ENCODE measurements at places on chromosomes 4 and X.

- DNase-seq = no peak
Observed at GRCh38 chr4:80265571-80266252, 752 bp upstream of the FGF5 start.

GRCh38 chr4:140740906-140741670 is 15.1 kb downstream of the TBC1D9 start:
- DNase-seq = no peak

- no peak for DNase-seq
Observed at GRCh38 chrX:152927858-152928760, 30.2 kb downstream of the ZNF185 start.

DNA sequence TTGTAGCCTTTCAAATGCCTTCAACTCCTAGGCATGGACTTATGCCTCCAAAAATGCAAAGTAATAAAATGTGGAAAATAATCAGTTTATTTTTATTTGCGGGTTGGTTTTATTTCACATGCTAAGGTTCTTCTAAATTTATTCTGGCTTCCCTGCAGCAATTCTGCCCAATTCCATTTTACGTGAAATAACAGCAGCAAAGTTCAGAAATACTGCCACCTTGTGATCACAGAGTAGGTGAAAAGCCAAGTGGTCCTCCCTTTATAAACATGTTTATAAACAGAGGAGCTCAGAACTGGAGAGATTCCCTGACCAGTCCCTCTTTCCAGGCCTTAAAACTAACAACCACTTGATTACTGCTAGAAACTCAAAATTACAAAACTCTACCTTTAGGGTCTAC is 14.7 kb upstream of the DCHS2 start:
- peak; percentile 28 for DNase-seq

GRCh38 chr4:18512718-18513117 is 491.2 kb upstream of the LCORL start:
- no peak for DNase-seq

DNA sequence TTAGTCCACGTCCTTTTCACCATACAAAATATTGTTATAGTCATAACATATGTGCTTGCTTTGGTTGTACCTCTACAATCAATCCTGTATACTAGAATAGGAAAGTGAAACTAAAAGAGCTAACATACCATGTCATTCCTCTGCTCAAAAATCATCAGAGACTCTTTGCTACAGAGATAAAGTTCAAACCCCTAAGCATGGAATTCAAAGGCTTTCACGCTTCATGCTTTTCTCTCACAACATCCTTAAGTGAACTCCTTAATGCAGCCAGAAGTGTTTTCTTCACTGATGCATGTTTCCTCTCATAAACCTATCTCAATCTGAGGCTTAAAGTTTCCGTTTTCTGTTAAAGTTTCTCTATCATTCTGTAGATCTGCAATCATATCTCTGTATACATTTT is 744.6 kb upstream of the IGFBP7 start:
- DNase-seq = no peak

- DNase-seq = no peak
Observed at GRCh38 chr4:161061046-161061445, 1102.8 kb downstream of the FSTL5 start.

DNA sequence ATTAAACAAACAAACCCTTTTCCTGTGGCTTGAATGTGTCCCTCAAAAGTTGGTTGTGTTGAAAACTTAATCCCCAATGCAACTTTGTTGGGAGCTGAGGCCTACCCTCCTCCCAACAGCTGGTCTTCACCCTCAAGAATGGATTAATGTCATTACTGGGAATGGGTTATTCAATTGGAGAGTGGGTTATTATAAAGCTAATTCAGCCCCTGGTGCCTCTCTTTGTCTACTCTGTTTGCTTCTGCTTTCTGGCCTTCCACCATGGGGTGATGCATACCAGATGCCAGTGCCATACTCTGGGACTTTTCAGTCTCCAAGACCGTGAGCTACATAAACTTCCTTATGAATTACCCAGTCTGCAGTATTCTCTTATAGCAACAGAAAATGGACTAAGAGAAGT is 706.5 kb downstream of the CCSER1 start:
- no peak for DNase-seq

DNA sequence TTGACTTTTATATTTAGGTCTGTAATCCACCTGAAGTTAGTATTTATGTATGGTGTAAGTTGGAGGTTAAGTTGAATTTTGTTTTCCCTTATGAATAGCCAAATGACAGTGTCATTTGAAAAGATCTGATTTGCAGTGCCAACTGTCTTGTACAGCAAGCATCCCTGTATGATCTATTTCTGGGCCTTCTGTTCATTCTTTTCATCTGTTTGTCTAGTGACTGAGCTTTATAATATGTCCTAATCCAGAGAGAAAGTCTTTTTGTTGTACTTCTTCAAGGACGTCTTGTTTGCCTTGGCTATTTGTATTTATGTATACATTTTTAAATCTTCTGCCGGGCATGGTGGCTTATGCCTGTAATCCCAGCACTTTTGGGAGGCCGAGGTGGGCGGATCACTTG is 39.6 kb downstream of the CDKL5 start:
- DNase-seq = no peak

Data from RPMI8226 (cell line).